ENCODE measurements at places on chromosomes 1 and 21. TPM values are rescaled to one million over a fixed set of nuclear protein-coding genes. Genes with fewer than 3 reads are reported as not detected.

The TTLL10 gene
- total RNA-seq: 0.41 TPM

The PDE9A gene
- 9.8 TPM for total RNA-seq

The TFF3 gene
- 30.9 TPM for total RNA-seq

The NCMAP gene
- total RNA-seq: 2.6 TPM

Measured in tongue (tissue), 3 donors.